ENCODE measurements at places on chromosomes 12 and 14.

- DNase-seq = no peak
Measured at GRCh38 chr14:37142835-37143401, 29.5 kb downstream of the SLC25A21 start.

GRCh38 chr14:53927171-53927570 is 29.5 kb downstream of the BMP4 start:
- no peak for DNase-seq

DNA sequence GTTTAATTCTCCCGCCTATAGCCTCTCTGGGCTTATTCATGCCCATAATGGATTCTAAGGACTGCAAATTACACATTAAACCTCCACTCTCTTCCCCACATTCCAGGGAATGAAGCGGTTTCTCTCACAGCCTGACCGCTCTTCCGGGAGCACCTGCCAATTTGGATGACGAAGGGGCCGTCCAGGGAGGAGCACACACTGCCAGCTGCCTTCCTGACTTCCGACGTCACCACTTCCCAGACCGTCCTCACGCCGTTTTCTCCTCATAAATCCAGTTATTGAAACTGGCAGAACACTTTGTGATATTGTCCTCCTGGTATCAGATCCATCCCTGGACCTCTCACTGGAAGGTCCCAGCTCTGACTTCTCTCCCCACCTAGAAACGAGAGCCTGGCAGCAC is 87.6 kb downstream of the GCH1 start:
- DNase-seq = no peak

- DNase-seq = no peak
Measured at GRCh38 chr12:89706551-89706950, 2.1 kb downstream of the ATP2B1 start.

GRCh38 chr12:51005671-51006070 is 20.5 kb downstream of the SLC11A2 start:
- no peak for DNase-seq

DNA sequence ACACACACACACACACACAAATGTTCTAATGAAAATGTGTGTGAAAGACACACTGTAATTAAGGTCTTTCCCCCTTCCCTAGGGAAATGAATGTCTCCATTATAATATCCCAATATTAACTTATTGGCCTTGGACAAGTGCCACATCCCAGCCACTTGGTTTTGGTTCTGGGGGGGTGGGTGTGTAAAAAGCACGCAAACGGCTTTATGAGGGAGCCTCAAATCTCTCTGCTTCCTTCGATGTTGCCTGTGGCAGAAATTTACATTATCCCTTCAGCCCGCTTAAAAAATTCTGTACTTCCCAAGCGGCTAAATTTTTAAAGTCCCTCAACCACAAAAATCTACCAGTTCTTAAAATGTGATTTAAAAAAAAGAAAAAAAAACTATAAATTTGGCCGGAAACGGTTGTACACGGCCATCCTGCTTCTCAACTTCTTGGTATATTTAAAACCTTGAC is 432 bp downstream of the C14orf93 start:
- DNase-seq = no peak

- no peak for DNase-seq
Measured at GRCh38 chr14:72275242-72275641, 343.0 kb downstream of the RGS6 start.

DNA sequence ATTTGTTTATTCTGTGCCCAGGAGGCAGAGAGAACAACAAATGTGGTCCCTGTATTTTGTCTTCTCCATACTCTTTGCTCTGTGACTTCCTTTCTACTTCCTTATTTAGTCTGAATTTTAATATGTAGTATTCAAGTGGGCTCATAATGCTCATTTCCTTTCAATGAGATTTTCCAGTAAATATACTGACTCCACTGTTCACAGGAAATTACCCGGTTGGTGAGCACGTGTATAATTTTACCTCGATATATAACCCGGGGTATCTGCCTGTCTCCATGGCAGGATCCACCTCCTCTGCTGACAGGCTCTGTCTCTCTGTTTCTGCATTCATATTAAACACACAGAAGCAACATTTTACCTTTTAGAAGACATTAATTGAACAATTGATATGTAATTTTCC is 166.0 kb downstream of the SLC38A4 start:
- no peak for DNase-seq

DNA sequence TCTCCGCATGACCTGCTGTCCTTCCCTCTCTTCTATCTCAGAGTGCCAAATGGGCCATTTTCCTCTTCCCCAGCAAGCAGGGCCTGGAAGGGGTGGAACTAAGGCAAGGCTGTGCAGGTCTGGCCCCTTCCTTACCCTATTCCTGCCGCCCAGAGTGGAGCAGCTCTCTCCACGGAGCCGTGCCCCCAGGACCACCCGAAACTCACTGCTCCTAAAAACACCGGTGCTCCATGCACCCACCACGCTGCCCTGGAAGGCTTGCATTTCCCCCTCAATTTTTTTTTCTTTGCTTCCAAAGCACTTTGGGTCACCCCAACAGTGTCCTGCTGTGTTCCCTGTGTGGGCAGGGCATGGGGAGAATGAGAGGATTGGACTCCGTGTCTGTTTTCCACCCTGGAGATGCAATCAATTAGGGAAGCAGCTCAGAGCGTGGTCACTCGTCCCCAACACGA is 48.5 kb upstream of the MEG3 start:
- no peak for DNase-seq

- no peak for DNase-seq
Measured at GRCh38 chr12:43107026-43107775, 444.8 kb downstream of the ADAMTS20 start.

DNA sequence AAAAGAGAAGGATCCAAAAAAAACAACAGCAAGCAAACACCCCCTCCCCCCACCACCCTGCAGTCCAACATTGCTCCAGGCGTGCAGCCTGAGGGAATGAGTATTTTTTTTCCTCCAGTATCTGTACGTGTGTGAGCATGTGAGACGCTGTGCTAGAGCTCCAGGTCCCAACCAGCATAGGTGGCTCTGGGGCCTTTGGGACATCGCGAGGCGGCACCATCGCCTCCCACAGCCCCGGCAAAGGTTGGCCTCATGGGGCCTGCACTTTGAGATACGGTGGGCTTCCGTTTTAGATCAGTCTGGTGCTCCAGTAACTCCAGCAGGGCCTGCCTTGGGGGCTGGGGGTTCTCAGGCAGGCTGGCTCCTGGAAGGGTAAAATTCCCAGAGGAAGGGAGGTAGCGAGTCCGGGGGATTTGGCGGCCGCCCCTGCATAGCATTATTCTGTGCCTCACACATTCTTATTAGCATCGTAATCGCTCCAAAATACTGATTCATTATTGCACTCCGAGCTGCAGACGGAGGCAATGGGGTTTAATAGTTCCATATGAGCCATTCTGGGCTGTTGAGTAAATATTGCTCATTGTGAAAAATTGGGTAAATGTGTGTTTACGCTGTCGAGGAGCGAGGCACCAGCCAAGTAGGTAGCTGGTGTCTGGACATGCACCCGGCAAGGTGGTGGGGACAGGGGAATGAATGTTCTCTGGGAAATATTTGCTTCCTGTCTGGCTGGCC is 143.1 kb upstream of the MYL2 start:
- no peak for DNase-seq

GRCh38 chr12:122722387-122722786 is 5.8 kb upstream of the HCAR3 start:
- DNase-seq = no peak

DNA sequence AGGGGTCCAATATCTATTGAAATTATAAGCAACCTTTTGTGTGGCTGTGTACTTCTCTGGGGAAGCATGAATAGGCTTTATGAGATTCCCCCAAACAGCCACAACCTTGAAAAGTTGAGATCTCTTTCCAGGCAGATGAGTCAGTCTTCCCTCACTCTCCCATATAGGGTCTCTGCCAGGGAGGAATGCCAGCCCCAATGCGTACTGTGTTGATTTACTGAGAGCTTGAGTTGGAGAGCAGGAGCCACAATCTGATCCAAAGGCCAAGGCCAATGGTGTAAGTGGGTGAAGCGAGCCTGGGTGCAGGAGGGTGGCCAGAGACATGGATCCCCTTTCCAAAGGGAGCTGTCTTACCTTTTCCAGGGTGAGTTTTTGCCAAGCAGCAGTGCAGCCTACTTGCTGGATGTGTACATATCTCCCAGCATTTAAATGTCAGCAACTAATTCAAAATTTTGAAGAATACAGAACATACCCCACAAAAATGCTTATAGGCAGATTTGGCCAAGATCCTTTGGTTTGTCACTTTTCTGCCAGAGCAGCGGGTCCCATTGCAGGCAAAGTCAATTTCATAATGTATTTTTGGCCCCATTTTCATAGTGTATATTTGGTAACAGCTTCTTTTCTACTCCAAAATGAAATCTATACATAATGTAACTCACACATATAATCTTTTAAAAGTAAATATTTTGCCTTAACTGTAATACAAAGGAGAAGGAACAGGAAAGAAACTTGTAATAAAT is 88.2 kb downstream of the TBC1D30 start:
- no peak for DNase-seq

GRCh38 chr14:94665121-94665520 is 52.9 kb downstream of the SERPINA3 start:
- DNase-seq = no peak

- no peak for DNase-seq
Measured at GRCh38 chr12:4984971-4985370, 58.7 kb upstream of the KCNA5 start.

GRCh38 chr14:74897642-74898041 is 15.9 kb downstream of the DLST start:
- DNase-seq = no peak

DNA sequence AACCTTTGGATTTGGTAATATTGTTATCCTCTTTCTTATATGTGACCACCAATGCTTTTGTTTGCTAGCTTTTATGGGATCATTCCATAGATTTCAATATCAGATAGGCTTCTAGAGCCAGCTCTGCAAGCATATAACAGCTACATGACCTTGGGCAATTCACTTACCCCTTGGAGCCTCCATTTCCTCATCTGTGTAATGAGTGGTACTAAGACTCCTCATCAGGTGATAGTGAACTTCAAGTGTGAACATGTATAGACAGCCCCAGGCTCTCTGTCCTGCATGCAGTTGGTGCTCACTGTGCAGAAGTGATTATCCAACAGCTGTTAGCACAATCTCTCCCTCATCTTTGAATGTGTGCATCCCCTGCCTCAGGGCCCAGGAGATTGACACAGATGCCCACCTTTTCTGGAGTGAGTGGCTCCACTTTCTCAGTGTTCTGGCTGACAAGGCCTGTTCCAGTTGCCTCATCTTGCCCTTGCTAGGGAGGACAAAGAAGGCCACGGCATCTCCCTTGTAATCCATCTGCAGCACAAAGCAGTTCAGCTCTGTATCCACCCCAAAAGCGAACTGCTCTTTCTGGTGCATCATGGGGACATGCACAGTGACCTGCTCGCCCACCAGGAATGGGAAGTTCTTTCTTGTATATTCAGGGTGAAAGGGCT is 9.2 kb downstream of the SERPINA9 start:
- no peak for DNase-seq

DNA sequence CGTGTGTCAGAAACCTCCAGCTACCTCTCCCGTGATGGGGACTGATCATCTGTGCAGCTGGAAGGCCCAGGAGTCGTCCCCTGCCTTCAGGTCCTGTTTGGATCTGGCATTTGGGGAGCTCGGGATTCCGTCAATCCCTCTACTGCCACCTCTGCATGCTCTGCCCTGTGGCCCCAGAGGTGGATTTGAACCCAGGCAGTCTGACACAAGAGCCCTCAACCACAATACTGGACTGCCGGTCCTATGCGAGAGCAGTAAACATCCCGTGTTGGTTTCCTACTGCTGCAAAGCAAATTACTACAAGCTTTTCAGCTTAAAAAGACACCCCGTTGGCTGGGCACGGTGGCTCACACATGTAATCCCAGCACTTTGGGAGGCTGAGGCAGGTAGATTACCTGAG is 121.9 kb upstream of the FKBP4 start:
- no peak for DNase-seq

- no peak for DNase-seq
Measured at GRCh38 chr12:110475426-110475825, 6.8 kb downstream of the FAM216A start.

GRCh38 chr12:19131025-19131444 is 1.5 kb downstream of the PLEKHA5 start:
- DNase-seq = no peak

DNA sequence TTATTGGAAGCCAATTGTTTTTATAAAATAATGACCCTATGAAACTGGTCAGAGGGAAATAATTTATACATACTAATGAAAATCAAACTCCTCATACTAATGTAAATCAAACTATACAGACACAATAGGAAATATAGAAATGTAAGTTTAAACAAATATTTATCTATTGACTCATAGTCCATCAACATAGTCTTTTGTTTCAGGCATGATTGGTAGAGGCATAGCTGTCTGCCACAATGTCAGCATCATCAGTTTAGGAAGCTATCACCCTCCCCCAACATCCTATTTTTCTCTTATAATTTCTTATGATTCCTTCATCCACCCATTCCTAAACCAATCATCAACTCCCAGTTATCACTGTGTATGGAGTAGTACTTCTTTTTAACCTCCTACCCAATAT is 117.7 kb downstream of the SLC38A6 start:
- DNase-seq = no peak

- no peak for DNase-seq
Measured at GRCh38 chr12:83865431-83865830, 1047.2 kb downstream of the SLC6A15 start.

- DNase-seq = no peak
Measured at GRCh38 chr12:24012528-24012927, 63.1 kb upstream of the SOX5 start.

DNA sequence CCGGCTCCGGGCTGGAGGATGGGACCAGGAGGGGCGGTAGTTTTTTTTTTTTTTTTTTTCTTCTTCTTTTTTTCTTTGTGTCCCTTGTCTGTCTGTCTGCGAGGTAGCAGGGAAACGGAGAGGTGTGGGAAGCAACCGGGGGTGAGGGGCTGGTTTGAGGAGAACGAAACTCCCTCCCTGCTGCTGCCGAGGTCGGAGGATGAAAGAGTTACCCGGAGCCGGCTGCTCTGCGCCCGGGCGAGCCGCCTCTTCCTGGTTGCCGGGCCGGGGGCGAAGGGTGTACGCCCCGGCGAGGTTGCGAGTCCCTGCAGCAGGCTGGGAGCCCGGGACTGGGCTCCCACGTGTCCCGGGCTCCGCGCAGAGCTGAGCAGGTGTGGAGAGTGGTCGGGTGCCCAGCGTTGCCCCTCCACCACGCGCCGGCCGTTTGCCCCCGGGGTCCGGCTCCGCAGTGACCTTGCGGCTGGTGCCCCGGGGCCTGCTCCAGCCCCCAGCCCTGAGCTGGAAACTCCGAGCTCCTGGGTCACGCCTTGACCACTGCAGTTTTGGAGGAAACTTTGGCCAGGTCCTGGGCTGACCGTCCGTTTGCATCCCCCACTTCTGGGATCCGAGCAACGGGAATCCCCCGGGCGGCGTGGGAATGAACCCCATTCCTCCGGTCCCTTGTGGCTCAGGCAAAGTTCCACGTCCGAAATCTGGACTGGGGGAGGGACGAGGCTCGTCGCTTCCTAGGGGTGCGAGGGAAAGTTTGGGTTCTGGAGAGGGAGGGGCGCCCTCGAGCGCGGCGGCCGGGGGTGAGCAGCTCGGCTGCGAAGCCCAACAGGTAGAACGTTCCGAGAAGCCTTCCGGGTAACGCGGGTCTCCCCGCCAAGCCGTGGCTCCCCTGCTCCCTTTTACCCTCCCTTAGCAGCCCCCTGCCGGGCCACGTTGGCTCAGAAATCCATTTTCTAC is 1.3 kb downstream of the CHST11 start:
- DNase-seq = peak; percentile 33

- no peak for DNase-seq
Measured at GRCh38 chr12:74985293-74985985, 224.2 kb downstream of the KCNC2 start.

All from activated T-cell treated with anti-CD3 and anti-CD28 coated beads for 24 hours (primary cell).